SIG-M5 (cell line): ENCODE measurements at places on chromosomes 1 and 21.

GRCh38 chr1:10989095-10989494 lies 23.4 kb upstream of the TARDBP start:
- no peak for DNase-seq

GRCh38 chr1:11822091-11822490 lies 16.1 kb downstream of the CLCN6 start:
- DNase-seq: no peak

- DNase-seq: no peak
Observed at GRCh38 chr1:15148941-15149340, 4.6 kb upstream of the TMEM51 start.

GRCh38 chr1:17276568-17276967 lies 27.7 kb downstream of the PADI3 start:
- DNase-seq: no peak

- DNase-seq: peak; percentile 88
Observed at GRCh38 chr1:161069731-161070270, at the start of gene ARHGAP30. Gene ARHGAP30 (minus strand): TSS chr1:161069891. CDS start chr1:161069624, 267 bp downstream.

DNA sequence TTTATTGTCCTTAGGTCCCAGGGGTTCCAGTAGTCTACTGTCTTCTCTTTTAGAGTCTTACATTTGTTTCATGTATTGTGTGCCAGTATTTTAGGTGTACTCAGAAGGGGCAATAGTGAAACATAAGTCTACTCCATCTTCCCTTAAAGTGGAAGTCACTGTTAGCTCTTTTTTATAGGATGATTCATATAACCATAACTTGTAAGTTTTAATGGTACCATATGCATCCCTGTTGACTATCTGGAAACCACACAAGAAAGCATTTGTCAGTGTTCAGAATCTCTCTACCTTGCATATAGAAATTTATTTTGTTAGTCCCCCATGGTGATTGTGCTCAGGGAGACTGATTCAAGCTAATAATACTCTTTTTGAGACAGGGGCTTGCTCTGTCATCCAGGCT lies 149.9 kb downstream of the HS2ST1 start:
- DNase-seq: no peak

DNA sequence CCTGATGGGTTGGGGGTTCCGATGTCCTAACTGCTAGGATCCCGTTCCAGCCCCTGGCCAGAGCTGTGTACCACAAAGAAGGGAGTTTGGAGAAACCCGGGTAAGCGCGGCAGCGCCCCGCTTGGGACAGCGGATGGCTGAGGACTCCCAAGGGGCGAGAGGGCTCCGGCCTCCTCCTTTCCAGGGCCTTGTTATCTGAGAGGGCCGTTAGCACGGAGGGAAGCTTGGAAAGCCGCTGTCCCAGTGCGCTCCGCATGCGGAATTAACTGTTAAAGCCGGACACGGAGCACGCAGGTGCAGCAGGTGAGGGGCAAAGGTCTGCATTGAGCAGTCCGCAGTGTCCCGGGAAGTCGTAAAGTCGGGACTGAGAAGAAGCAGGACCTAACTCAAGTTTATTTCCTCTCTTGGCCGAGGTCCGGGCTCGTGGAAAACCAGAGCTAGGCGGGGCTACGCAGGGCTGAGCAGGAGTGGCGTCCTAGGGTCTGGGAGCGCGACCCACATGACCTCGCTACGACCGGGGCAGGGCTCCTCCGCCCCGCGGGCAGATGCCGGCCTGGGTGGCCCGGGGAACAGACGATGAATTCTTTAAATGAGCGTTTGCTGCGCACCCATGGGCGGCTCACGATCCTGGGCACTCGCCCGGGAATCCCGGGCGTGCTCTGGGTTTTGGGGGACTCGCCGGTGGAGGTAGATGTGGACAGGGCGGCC lies 4.5 kb downstream of the LHX4 start:
- DNase-seq: no peak

GRCh38 chr1:20685741-20686140 lies 24.6 kb upstream of the DDOST start:
- DNase-seq: no peak

DNA sequence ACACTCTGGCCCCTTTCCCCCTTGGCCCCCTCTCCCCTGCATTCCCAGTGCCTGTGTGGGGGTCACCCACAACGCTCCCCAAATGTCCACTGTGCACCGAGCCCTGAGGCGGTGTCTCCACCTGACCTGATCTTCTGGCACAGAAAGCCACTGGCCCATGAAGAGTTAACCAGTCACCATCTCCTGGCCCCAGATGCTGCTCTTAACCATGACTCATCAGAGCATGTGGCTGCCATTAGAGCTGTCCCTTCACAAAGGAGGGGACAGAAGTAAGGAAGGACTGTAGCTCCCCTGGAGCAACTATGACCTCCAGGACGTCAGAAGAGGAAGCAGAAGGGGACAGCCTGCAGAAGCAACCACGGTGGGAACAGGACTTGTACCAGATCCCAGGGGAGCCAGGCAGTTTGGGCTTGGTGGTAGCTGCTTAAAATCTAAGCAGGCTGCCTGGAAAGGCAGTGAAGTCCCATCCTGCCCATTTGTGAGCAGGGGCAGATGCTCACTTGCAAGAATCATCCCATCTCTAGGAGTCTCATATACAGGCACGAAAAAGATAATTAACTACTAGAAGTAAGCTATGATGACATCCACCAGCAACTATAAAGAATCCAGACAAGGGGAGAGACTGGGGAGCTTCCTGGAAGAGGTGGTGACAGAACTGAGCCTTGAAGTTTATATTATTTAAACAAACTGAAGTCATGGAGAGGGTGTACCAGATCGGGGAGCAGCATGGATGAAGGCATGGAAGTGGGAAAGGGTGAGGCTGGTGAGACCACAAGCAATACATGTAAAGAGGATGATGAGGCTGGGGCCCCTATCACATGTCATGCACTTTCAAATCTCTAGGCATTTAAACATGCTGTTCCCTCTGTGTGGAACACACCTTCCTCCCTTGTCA lies 1.1 kb upstream of the TTC39A start:
- DNase-seq: no peak

- DNase-seq: no peak
Observed at GRCh38 chr1:197356723-197357533, 88.9 kb downstream of the CRB1 start.

- DNase-seq: no peak
Observed at GRCh38 chr1:219744652-219745469, 132.0 kb upstream of the ZC3H11B start.

DNA sequence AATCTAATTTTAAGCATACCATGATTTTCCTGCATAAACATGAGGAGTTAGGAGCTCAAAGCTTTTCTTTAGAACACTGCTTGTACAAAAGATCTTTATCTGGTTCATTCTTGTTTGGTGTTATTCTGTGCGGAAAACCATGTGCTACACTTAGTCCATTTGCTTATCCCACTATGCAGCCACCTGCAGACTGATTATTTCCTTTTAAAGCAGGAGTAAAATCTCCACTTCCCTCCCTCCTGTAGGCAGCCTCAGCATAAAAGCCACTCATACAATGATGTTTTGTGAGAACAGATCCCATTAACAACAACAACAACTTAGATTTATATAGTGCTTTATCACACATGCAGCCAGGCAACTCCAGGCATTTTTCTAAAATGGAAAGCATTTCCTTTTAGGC lies 355.3 kb upstream of the NEGR1 start:
- DNase-seq: no peak

- no peak for DNase-seq
Observed at GRCh38 chr1:50271968-50272578, 151.2 kb downstream of the DMRTA2 start.

DNA sequence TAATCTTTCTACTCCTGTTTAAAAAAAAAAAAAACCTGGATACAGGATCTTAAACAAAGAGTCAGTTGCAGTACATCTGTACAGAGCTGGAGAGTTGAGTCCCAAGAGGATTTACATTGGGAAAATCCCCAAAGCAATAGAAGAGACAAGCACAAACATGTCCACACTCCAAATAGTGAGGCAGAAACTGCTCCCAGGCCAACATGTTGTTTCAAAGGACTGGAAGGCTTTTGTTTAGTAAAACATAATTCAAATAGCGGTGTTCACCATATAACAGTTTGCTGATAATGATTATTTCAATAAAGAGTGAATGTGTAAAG lies 425.4 kb downstream of the ADGRL2 start:
- no peak for DNase-seq

- no peak for DNase-seq
Observed at GRCh38 chr1:69499203-69499803, 68.4 kb upstream of the LRRC7 start.

GRCh38 chr1:102580806-102581205 lies 527.5 kb downstream of the COL11A1 start:
- DNase-seq: no peak

GRCh38 chr1:200673952-200674823 lies 4.5 kb upstream of the DDX59 start:
- DNase-seq: no peak

DNA sequence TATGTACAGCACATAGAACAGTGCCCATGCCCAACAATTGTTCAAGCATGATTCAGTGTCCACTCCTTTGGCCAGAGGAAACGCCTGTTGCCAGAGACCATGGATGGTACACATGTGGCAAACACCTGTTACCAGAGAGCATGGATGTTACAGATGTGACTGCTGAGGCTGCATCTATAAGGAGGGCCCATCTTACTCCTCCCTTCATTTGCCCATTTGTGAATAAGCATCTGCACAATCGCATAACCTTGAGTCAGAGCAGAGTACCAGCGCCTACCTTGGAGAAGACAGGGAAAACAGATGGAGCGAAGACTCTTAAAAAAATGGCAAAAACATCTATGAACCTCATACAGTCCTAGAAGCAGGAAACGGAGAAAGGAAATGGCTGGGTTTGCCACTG lies 36.6 kb upstream of the CACHD1 start:
- DNase-seq: no peak

GRCh38 chr21:38436341-38436740 lies 61.9 kb downstream of the ERG start:
- no peak for DNase-seq

DNA sequence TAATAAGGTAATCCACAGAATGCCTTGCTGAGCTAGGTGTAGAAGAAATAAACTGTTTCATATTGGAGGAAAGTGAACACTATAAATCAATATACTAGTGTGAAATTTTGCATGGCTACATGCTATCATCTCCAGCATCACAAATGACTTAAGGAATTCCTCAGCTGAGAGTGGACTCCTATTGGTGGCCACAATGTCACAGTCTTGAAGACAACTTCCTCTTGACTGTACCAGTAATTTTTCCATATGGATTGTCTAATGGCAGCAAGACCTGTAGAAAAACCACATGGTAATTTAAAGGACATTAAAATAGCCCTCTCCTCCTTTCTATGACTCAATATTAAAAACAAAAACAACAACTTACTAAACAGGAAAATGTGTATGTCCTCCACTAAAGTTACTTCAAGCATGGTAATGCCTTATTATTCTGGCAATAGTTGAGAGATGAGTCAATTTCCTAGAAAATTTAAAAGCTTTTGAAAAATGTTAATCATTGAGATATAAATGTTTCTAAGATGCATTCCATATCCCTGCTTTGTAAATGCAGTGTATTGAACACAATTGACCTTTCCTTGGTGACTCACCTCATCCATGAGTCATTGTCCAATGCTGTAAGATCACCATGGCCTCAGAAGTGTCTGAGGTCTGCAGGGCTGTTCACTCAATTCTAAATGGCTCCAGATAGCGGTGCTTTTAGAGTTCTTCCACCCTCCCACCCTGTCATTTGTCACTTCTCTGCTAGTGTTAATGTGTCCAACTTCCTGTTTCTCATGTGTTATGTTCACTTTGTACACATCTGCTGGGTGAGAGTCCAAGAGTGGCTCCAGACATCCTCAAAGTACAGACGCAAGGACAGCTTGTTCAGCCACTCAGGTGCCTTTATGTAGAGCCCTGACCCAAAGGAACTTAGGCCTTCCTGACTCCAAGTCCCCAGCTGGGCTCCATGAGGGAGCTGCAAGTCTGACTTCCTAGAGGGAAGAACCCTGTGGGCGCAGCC lies 32.8 kb upstream of the DNASE2B start:
- no peak for DNase-seq

DNA sequence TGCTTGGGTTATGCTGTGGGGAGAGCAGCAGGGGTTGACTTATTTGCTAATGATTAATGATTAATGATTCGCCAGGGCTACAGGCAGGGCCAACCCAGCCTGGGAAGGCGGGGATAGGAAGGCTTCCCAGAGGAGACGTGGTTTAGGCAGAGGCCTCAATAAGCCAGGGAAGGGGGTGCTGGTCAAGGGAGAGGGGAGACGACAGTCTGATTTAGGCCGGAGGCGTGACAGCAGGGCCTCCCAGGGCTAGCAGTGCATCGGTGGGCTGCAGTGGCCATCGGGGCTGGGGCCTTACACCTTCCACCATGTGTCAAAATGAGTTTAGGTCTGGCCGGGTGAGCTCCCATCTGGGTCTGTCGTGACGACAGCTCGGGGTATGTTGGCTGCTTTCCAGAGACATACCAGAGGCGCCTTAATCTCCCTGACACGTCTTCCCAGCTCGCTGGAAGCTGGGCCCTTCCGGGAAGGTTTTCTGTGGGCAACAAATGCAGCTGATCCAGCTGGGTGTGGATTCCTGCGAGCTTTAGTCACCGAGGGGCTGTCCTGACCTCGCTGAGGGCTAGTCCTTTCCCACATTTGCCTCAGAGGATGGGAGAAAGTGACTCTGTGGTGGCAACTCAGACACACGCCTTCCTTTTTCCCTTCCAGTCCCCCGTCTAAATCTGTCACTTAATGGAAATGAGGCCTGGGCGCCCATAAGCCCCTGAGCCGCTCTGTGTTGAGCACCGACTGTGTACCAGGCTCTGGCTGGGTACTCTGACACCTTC lies 3.7 kb upstream of the SLC1A7 start:
- DNase-seq: no peak

DNA sequence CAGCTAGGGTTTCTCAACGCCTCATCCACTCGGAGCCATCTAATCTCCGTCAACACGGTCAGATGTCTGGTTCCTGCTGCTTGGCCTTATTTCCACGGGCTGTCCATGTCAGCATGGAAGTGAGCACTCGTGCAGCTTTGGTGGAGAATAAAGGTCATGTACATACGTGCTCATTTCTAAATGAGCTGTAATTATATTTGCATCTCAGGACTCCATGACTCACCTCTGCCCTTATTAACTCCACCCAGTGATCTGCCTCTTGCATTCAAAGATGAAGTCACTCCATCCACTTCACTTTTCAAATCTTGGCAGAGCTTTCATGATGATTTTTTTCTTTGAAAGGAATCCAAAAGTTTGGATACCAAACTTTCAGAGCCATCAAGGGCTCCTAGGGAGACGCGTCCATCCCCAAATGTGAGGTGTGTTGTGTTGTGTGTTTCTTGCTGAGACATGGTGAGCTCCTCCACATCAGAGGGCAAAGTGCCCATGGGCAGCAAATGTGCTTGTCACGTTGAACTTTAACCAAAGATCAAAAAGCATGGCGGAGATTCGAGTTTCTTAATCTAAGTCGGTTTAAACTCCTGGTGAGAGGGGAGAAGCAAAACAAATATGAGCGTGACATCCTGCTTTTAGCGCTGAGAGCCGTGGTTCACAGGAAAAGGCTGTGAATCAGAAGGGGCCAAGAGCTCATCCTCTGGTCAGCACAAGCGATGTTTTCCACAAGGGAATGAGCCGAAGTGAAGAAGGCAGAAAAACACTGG lies 68.6 kb upstream of the ERRFI1 start:
- DNase-seq: no peak

DNA sequence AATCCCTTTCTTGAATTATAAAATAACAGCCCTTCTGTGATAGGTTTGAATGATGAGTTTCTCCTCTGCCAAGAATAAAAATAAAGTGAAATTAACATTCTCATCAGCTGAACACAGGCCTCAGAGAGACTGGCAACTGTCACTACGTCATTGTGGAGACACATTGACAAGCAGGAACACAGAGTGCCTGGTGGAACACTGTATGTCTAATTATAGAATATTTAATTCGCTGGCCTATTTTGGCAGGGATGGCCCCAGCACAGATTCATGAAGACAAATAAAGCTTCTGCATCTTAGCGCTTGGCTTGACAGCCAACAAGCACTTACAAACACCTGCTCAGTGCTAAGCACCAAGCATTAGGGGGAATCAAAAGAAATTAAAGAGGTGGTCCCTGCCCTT lies 52.0 kb upstream of the SMYD2 start:
- no peak for DNase-seq
